ENCODE measurements at places on chromosomes 12 and 14. TPM values are rescaled to one million over a fixed set of nuclear protein-coding genes. Genes with fewer than 3 reads are reported as not detected.

The RDH12 gene
- not detected for total RNA-seq

The JAG2 gene
- total RNA-seq: 26.6 TPM

The CMTM5 gene
- not detected for total RNA-seq

The PAPLN gene
- 25.3 TPM for total RNA-seq

The GPD1 gene
- not detected for total RNA-seq

The USP44 gene
- total RNA-seq: 3.3 TPM

The RASAL1 gene
- total RNA-seq: not detected

The SIRT4 gene
- total RNA-seq: 2.5 TPM

The TCL1B gene
- not detected for total RNA-seq

The EIF5 gene
- total RNA-seq: 125 TPM

The KCNMB4 gene
- total RNA-seq: 0.60 TPM

The GALC gene
- 18.1 TPM for total RNA-seq

The SLC22A17 gene
- total RNA-seq: 0.17 TPM

The DPPA3 gene
- total RNA-seq: not detected

The SLC25A47 gene
- not detected for total RNA-seq

The SIX1 gene
- 0.11 TPM for total RNA-seq

The CLEC4D gene
- total RNA-seq: not detected

Data from dermis lymphatic vessel endothelial cell (primary cell).